Stimulated activated CD8-positive, alpha-beta memory T cell treated with anti-CD3 and anti-CD28 coated beads, Interleukin-12 subunit alpha, Interleukin-12 subunit beta, amount 100 ng/mL, for 1 hour (primary cell): ENCODE measurements at places on chromosomes 2 and 18.

GRCh38 chr18:58541789-58542425, 87.0 kb downstream of the ALPK2 start:
- no peak for DNase-seq

GRCh38 chr2:73289304-73289703, 4.0 kb downstream of the EGR4 start:
- DNase-seq, result no peak

- no peak for DNase-seq
These were observed 311.9 kb upstream of the HDAC4 start for GRCh38 chr2:239712755-239713154.

GRCh38 chr2:50963734-50964133, 68.2 kb downstream of the NRXN1 start:
- DNase-seq, result no peak

GRCh38 chr2:69422198-69422597, 15.0 kb downstream of the NFU1 start:
- no peak for DNase-seq

DNA sequence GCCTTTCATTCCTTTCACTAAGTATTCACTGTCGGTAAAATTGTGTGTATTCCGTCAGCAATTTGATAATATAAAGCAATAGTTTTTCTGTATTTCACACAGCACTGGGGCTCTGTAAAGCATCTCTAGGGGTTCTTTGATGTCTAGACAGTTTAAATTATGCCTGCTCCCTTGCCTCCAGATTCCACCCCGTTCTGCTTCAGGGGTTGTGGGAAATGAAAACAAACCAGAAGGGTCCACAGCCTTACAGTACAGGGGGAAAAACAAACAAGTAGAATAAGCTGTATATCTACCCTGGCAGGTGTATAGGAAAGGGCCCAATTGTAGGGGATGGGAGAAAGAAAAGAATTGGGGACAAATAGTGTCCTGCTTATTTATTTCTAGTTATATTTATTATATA, 63.1 kb downstream of the ASXL3 start:
- DNase-seq, result no peak

GRCh38 chr2:207662203-207662602, 37.0 kb upstream of the METTL21A start:
- no peak for DNase-seq

GRCh38 chr2:237384672-237385020, 29.3 kb downstream of the COL6A3 start:
- DNase-seq, result no peak

- DNase-seq, result no peak
These were observed 195.0 kb downstream of the BCL11A start for GRCh38 chr2:60358476-60358875.

- no peak for DNase-seq
These were observed 2.6 kb downstream of the ZNF521 start for GRCh38 chr18:25349131-25349925.

GRCh38 chr2:149448315-149448714, 117.9 kb downstream of the LYPD6 start:
- DNase-seq, result no peak

- no peak for DNase-seq
These were observed 964 bp upstream of the GALNT3 start for GRCh38 chr2:165795011-165795410.

DNA sequence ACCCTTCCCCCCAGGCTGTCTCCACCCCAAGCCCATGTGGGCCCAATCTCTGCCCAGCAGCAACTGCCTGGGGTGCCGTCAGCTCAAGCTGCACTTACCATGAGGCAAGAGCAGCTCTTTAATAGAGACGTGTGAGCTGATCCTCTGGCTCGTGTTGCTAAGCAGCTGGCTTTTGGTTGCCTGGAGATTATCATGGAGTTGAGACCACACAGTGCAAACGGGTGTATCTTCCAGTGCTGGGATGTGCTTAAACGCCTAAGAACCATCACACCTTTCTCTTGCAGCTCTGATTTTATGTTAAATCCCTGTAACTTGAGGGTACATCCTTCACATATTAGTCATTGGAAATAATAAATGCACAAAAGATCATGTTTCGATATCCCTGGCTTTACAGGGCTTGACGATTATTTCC, 271.1 kb downstream of the PRKCE start:
- DNase-seq, result no peak

- DNase-seq, result no peak
These were observed 55.2 kb downstream of the DLGAP1 start for GRCh38 chr18:4399929-4400328.

- no peak for DNase-seq
These were observed 215.2 kb downstream of the GULP1 start for GRCh38 chr2:188506843-188507242.

DNA sequence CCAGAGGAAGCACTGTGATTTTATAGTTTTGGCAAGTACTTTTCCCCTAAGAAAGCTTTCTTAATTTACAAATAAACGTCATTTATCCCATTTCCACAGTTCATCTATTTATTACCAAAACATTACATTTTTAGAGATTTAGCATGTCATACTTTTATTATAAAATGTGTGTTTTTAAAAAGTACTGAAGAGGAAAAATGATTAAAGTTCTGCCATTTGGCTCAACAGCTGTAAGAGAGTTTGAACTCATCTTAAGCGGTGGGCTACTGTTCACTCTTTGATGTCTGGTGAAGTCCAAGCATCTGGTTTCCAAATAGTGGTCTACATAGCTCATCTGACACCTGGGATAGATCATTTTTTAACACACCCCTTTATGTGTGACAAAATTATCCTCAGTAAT, 51.3 kb upstream of the TANC1 start:
- no peak for DNase-seq

GRCh38 chr2:85998071-85998991, 107.4 kb downstream of the POLR1A start:
- no peak for DNase-seq

GRCh38 chr18:79951545-79952455, at the start of gene SLC66A2:
Gene SLC66A2, minus strand, starts transcription at chr18:79951653. Its CDS starts 727 bp downstream, at chr18:79950926.
- DNase-seq, result peak; percentile 91

DNA sequence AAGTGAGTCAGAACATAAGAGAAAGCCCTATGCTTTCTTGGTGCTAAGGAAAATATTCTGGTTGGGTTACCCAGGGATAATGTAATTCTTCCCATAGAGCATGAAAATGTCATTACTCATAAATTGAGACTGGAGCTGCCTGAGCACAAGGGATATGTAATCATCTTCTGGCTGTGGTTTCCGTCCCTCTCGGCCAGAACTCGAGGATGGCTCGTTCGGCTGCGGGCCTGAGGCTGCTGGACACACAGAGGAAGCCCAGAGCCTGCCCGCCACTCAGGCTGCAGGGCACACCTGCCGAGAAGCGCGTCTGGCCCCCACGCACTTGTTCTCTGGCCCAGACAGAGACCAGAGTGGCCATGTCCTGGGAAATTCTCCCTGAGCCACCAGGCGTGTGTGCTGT, 104.9 kb downstream of the ASAP2 start:
- no peak for DNase-seq

DNA sequence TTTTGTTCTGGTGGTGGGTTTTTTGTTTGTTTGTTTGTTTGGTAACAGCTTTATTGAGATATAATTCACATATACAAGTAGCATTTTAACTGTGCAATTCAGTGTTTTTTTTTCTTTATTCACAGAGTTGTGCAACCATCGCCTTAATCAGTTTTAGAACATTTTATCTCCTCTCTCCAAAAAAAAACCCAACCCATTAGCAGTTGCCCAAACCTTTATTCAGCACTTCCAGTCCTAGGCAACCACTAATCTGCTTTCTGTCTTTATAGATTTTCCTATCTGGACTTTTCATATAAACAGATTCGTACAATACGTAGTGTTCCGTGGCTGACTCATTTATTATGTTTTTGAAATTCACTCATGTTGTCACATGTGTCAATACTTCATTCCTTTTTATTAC, 38.7 kb downstream of the CCDC138 start:
- DNase-seq, result no peak

GRCh38 chr2:20977520-20978180, 66.2 kb downstream of the APOB start:
- DNase-seq, result no peak

DNA sequence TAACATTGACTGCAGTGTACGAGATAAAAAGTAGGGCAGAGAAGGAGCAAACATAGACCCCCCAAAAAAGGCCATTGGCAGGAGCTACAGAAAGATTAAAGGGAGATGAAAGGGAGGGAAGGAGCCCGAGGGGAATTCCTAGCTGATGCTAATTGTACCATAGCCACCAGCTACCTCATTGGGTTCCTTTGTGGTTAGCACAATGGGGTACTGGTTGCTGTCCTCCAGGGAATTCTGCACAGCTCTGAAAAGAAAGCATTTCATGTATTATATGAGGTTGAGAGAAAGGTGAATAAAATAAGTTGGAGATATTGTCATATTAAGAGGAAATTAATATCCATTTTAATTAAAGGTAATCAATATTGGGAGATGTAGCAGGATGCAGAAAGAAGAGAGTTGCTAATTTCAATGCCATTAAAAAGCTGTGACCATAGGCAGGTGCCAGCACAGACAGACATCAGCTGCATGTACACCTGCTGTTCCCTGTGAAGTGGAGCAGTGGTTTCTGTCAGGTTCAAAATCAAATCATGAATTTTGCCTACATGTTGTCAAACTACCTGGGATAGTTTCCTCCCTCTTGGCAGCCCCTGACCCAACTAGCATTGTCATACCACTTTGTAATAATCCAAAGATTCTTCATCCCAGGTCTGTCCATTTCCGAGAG, 185.4 kb upstream of the DLGAP1 start:
- DNase-seq, result no peak

GRCh38 chr2:63882395-63883105, 40.9 kb downstream of the UGP2 start:
- no peak for DNase-seq

- no peak for DNase-seq
These were observed 32.3 kb upstream of the STAT4 start for GRCh38 chr2:191183081-191183480.

GRCh38 chr2:20499387-20499786, 52.5 kb downstream of the RHOB start:
- no peak for DNase-seq

GRCh38 chr2:212477571-212477970, 61.0 kb downstream of the ERBB4 start:
- no peak for DNase-seq

GRCh38 chr2:63903003-63903402, 61.3 kb downstream of the UGP2 start:
- DNase-seq, result no peak

GRCh38 chr18:25737710-25738311, 352.6 kb downstream of the SS18 start:
- DNase-seq, result no peak

DNA sequence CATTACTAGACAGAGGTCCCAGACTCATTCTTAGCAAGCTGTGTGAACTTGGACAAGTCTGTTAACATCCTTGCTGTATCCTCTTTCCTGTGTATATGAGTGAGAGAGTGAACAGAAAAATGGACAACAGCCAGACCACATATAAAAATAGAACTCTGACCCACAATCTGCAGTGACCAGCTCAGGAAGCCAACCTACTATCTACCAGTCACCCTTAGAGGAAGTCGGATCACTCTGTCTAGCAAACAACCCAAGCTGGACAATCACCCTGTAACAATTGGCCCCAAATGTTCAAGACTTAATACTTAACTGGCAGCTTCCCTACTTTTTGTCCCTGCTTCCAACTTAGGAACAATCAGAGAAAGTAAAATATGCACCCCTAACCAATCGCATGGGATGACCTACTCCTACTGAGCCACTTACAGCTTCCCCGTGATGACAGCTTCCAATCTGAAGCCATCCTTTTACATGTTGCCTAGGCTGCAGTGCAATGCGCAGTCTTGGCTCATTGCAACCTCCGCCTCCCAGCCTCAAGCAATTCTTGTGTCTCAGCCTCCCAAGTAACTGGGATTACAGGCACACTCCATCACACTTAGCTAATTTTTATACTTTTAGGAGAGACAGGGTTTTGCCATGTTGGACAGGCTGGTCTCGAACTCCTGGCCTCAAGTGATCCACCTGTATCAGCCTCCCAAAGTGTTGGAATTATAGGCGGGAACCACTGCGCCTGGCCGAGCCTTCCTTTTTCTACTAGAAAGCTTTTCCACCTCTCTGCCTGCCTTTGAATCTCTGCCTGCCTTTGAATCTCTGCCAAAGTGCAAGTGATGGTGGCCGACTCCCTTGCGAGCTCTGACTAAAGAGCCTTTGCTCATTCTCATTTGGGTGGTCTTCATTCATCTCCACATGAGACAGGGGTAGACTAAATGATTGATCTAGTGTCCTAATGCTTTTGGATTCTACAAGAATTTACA, 158.3 kb upstream of the NDUFV2 start:
- DNase-seq, result no peak

- DNase-seq, result no peak
These were observed 1.2 kb downstream of the ACMSD start for GRCh38 chr2:134839649-134840048.
